ENCODE measurements at places on chromosomes 1 and 21. TPM values are rescaled to one million over a fixed set of nuclear protein-coding genes. Genes with fewer than 3 reads are reported as not detected.
A peak's percentile ranks its signal among the peaks of the same experiment; 100 is the strongest.

DNA sequence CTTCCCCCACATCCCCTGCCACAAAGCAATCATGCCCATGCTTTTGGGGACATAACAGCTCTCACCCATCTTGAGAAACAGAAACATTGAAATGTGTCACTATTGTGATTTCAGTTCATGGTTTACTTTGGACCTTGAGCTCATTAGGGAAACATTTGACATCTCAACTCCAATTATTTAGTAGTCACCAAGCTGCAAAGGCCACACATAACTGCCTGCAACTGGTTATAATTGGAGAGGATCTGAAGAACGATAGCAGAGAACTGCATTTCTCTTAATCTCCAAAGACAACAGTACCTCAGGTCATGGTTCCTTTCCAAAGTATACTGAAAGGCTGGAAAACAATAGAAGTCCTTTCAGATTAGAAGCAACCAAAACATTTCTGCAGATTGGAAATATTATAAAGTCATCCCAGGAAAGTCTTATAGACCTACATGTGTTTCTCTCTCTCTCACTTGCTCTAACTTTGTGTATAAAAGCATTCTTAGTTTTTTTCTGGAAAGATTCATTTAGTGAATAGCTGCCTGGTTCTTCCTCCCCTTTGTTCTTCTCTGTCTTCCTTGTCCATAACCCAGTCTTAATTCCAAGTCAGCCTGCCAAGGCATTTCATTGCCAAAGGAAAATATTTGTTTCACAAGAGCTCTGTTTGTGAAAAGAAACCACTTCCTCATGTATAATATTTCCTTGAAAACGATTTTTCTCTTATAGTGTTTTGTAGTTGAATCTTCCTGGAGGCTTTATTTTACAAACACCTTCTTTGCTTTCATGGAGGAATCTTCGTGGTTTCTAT, 426.8 kb downstream of the ADGRL2 start:
- DNase-seq, result no peak

GRCh38 chr1:177975588-177976495, 6.0 kb upstream of the SEC16B start:
- peak; percentile 61 for DNase-seq

MCL1 gene
- total RNA-seq, result 210 TPM

DNA sequence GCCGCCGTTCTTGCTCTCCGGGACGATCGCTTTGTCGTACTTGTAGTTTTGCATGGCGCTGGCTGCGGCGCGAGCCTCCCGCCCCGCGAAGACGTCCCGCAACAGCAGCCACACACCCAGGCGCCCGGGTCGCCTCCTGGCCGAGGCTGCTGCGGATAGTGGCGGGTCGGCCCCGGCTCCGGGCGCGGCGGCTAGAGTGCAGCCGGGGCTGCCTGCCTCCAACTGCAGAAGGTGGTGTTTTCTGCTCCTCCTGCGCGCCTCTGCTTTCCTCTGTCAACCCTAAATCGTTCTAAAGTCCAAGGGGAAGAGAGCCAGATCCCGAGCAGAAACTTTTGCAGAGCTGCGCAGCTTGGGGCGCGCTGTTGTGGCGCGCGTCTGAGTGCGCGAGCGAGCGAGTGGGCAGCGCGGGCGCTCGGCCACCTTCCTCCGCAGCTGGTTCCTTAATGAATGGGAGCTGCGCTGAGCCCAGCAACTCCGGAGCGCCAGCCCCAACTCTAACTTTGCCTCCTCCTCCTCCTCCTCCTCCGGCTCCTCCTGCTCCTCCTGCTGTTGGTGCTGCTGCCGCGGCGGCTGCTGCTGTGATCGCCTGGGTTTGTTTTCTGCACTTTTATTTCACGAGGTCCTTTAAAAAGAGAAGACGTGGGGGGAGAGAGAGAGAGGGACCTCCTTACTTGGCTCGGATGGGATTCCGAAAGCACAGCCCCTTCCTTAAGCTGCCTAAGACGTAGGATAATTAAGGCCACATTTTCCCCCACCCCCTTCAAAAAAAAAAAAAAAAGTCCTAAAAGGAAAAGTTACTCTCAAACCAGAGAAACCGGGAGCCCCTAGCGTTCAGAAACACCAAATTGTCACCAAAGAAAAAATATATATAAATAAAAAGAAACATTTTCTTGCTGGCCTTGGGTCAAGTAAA, at the start of gene PLPP3:
PLPP3 (minus strand) TSS at position 601 of the 913 bp plus-strand sequence; CDS start at position 54, 547 bp downstream.
- DNase-seq, result peak; percentile 89

DNA sequence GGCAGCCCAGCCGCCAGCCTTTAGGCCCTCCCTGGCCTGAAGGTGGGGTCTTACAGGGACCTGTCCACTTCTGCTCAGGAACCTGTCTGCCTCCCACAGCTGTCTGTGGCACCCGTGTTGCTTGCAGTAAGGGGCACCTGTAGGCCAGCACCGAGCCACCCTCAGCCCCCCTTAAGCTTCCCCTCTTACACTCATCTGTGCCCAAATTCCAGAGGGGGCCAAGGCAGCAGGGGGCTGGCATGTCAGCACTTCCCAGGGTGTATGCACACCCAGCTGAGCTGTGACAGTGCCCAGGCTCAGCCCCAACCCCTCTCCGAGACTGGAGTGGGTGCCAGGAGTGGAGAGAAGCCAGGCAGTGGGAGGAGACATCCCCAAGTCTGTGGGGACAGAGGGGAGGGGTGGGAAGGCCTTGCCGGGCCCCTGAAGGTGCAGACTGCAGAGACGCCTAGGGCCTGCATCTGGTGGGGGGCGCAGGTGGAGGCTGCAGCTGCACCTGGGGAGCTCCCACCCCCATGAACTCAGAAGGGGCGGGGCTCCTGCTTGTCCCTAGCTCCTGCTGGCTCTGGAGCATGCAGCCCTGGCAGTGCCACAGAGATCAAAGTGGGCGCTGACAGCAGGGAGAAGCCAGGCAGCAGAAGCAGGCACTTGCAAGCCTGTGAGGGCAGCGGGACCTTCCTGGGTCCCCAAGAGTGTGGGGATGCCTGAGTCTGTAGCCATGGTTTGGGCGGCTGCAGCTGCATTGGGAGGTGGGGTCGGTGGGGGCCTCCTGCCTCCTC, 5.4 kb upstream of the SLC2A7 start:
- DNase-seq, result no peak

DNA sequence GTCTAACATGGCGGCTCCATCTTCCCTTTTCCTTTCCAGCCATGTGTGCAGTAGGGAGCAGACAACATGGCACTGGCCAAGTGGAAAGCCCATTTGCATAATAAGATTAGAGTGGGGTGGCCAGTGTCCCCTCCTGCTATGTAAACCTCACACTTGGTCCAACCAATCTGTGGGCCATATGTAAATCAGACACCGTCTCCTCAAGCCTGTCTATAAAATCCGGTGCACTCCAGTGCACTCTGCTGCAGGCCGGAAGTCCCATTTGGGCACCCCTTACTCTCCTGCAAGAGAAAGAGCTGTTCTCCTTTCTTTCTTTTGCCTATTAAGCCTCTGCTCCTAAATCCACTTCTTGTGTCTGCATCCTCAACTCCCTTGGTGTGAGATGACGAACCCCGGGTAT, 44.1 kb downstream of the OLFML3 start:
- DNase-seq, result no peak

- DNase-seq, result no peak
Observed at GRCh38 chr1:232066521-232066920, 439.9 kb downstream of the DISC1 start.

GUCA2B gene
- not detected for total RNA-seq

SETDB1 gene
- 60.8 TPM for total RNA-seq

TMCC2 gene
- total RNA-seq, result 4.8 TPM

SLC44A3 gene
- 0.80 TPM for total RNA-seq

CDA gene
- total RNA-seq, result not detected

- DNase-seq, result no peak
Observed at GRCh38 chr1:183304440-183305107, 113.6 kb downstream of the NMNAT2 start.
